ENCODE measurements at places on chromosomes 6 and 20.

- DNase-seq = peak; percentile 18
These were observed 17.6 kb upstream of the HLA-F start for GRCh38 chr6:29705389-29706231.

GRCh38 chr6:11214084-11214833, 18.2 kb downstream of the NEDD9 start:
- DNase-seq = no peak

GRCh38 chr6:47044397-47044796, 2.3 kb upstream of the ADGRF1 start:
- DNase-seq = no peak

DNA sequence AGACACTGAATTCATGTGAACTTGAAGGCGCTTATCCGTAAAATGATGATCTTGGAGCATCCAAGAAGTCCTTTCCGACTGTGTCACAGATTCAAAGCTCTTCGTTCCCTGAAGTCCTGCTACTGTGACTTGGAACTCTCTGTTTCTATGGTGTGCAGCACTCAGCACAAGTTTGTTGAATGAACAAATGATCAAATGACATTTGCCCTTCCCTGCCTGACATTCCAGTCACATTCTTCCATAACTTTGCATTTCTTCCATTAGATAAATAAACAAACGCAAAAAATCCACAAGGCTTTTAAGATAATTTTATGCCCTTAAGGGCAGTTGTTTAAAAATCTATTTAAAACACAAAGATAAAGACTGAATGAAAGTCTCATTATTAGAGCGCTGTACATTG, 39.9 kb downstream of the SGK1 start:
- DNase-seq = no peak

DNA sequence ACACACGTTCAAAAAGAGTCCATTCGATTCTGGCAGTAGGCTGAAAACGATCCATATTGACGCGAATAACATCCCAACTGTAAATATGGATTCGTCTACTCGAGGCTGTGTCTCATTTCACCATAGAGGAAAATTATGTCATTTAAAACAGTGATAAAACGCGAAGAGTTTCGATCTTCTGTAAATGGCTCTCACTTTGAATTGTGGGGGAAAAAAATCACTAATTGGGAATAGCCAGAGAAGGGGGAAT, 845 bp upstream of the MARCKS start:
- DNase-seq = no peak

- DNase-seq = no peak
These were observed 21.8 kb downstream of the RNF182 start for GRCh38 chr6:13946506-13946905.

- no peak for DNase-seq
These were observed 79.0 kb downstream of the UBR2 start for GRCh38 chr6:42642794-42643193.

GRCh38 chr6:18141805-18142590, 12.9 kb downstream of the TPMT start:
- no peak for DNase-seq

DNA sequence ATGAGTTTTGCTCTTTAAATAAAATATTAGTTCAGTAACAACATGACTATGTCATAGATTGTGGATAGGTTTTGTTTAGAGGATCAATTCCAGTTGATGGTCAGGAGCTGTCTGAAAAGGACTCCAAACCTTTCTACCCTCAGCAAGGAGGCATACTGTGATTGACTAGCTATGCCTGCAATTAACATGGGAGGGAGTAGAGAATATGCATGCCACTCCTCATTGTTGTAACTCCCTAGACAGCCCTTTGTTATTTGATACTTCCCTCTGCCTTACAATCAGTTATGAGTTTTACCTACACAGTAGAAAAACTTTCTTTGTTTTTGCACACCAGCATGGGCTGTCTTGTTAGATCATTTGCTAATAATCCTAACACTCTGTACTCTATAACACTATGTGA, 1418.5 kb downstream of the KHDRBS2 start:
- DNase-seq = no peak

DNA sequence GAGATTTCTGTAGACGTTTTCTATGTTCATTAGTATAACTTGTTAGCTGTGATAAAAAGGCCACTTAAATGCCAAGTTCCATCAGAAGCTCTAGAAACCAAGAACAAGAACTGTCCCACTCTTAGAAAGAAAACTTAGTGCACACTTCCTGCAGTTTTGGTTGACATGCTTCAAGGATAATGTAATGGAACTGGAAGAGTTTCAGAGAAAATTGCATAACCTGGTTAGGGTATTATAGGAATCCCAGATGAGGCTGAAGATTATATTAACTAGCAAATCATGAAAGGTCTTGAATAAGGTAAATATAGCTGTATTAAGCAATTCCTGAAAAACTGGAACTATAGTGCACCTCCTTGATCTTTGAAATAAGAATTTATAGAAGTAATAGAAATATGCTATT, 1.8 kb upstream of the PHACTR2 start:
- DNase-seq = no peak

GRCh38 chr20:11935212-11936154, 17.8 kb downstream of the BTBD3 start:
- DNase-seq = no peak

DNA sequence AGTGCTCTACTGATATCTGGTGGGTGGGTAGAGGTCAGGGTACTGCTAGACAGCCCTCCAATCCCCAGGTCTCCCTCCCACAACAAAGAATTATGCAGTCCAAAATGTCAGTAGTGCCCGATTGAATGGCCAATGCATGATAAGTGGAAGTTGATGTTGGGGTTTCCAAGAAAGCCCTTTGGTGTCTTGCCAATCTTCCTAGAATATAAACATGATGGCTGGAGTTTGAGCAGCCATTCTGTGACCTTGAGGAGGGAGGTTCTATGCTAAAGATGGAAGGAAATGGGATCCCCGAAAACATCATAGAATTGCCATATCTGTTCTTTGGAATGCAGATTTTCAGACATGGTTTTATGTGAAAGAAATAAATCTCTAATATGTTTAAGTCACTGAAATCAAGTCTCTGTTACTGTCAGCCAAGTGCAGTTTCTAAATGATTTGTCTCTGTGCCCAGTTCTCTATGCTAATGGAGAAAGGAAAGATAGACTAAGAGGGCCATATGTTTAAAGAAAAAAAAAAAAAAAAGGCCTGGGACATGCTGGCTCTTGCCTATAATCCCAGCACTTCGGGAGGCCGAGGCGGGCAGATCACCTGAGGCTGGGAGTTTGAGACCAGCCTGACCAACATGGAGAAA, 32.8 kb upstream of the PTPN1 start:
- no peak for DNase-seq

- no peak for DNase-seq
These were observed 264.9 kb downstream of the HIVEP2 start for GRCh38 chr6:142679907-142680700.

DNA sequence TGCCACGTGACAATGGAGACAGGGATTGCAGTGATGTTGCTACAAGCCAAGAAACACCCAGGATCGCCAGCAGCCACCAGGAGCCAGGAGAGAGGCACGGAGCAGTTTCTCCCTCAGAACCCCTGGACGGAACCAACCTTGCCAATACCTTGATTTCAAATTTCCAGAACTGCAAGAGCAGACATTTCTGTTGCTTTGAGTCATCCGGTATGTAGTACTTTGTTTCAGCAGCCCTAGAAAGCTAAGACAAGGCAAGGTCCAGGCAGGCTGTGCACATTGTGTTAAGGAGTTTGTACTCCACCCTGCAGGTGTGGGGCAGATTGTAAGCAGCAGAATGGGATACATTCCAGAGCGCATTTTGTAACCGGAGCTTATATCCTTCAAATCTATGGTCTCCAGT, 48.3 kb downstream of the TRERF1 start:
- DNase-seq = no peak
